ENCODE measurements at places on chromosomes 1 and 21. TPM values are rescaled to one million over a fixed set of nuclear protein-coding genes. Genes with fewer than 3 reads are reported as not detected.

EPB41 gene
- total RNA-seq: 51.8 TPM

ANXA9 gene
- not detected for total RNA-seq

SYNC gene
- total RNA-seq: 13.6 TPM

DNA sequence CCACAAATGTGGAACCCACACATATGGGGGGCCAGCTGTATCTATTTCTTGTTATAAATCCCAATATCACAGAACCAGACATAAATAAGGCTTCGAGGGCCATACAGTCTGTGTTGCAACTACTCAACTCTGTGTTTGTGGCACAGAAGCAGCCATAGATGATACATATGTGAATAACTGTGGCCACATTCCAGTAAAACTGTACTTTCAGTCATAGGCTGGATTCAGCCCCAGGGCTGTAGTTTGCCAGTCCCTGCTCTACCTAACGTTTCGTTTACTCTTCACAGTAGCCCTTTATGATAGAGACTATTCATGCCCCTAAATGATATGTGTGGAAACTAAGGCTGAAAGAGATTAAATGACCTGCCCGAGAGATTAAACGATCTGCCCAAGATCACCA lies 48.7 kb downstream of the FHAD1 start:
- no peak for DNase-seq

- no peak for DNase-seq
Observed at GRCh38 chr1:116724765-116725375, 29.4 kb upstream of the CD2 start.

GRCh38 chr1:11787251-11787803 lies 18.4 kb downstream of the MTHFR start:
- DNase-seq: peak; percentile 72

DNA sequence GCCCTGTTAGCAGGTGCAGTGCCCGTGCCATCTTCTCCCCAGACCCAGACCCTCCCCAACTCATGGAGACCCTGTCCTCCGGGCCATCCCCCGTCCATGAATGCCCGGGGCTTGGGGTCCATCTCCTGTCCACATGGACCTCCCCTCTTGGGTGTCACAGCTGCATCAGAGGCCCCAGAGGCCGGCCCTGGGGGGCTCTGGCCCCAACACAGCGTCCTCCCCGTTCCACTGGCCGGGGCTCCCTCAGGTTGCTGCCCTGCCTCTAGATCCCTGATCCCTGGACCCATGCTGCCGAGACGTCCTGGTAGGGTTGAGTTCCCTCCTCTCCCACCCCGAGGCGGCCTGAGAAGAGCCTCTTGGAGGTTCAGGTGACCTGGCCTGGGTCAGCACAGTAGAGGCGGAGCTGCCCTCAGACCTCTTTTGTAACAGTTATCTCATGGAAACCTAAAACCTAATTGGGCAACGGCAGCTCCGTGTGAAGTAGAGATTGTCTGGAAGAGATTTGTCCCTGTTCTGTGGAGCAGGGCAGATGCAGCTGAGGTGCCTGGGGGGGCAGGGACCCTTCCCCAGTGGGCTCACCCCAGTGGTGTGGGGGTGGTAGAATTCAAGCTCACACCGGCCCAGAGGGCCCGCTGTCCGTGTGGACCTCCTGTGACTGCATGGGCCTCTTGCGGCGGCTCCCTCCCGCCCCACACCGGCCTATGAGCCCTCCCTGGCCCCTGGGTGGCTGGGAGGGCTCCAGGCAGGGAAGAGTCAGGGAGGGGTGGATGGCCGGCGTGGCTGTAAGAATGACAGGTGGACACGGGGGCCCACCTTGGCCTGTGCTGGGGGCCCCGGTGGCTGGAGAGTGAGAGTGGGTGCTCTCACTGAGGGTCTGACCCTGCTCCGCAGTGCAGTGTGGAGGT lies 56.1 kb downstream of the SKI start:
- no peak for DNase-seq

- no peak for DNase-seq
Observed at GRCh38 chr21:39114871-39115575, 68.2 kb downstream of the PSMG1 start.

DNA sequence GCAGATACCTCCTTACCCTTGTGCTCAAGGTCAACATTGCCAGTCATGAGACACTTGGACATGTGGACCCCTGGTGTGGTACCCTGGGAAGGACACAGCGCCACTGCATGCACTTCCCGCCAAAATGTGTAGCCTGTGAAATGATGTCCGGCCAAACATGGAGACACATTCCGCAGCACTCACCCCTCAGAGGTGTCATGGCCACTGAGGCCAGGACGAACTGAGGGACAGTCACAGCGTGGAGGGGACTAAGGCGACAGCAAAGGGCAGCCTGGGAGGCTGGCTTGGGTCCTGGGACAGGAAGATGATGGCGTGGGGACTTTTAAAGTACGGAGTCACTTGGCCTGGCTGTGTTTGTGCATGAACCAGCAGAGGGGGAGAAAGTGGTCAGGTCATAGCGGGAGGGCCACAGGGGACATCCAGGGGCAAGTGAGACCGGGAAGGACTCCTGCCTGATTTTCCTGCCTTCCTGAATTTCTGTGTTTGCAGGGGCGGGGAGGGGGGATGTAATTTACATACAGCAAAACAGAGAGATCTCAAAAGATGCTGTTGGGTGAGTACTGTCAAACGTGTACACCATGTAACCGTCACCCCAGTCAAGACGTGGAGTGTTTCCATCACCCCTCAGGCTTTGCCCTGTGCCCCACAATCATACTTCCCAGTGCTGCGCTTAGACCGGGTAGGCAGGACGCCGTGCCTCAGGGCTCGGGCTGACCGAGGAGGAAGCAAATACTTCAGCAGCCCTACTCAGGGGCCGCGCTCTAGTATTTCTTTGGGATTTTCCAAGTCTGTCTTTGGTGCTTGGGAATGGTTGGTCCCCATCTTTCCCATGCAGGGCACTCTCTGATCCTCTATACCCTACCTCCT lies 45.2 kb downstream of the WDR4 start:
- peak; percentile 47 for DNase-seq

ZNF362 gene
- 11.7 TPM for total RNA-seq

GRCh38 chr1:243742819-243743218 lies 107.2 kb downstream of the AKT3 start:
- no peak for DNase-seq

MYBPH gene
- 0.66 TPM for total RNA-seq

DNA sequence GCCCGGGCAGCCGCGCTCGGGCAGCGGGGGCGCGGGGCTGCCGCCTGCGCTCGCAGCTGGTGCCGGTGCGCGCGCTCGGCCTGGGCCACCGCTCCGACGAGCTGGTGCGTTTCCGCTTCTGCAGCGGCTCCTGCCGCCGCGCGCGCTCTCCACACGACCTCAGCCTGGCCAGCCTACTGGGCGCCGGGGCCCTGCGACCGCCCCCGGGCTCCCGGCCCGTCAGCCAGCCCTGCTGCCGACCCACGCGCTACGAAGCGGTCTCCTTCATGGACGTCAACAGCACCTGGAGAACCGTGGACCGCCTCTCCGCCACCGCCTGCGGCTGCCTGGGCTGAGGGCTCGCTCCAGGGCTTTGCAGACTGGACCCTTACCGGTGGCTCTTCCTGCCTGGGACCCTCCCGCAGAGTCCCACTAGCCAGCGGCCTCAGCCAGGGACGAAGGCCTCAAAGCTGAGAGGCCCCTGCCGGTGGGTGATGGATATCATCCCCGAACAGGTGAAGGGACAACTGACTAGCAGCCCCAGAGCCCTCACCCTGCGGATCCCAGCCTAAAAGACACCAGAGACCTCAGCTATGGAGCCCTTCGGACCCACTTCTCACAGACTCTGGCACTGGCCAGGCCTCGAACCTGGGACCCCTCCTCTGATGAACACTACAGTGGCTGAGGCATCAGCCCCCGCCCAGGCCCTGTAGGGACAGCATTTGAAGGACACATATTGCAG lies 3.0 kb downstream of the ARTN start:
- no peak for DNase-seq

- no peak for DNase-seq
Observed at GRCh38 chr1:232629250-232630046, 485 bp downstream of the SIPA1L2 start.

- DNase-seq: no peak
Observed at GRCh38 chr1:210413951-210414350, 85.2 kb downstream of the HHAT start.
